Stimulated activated CD4-positive, alpha-beta T cell treated with anti-CD3 and anti-CD28 coated beads, TNF-alpha, amount 100 ng/mL, for 24 hours (primary cell): ENCODE measurements at places on chromosomes 13 and 19.

- no peak for DNase-seq
Observed at GRCh38 chr13:78700121-78700910, 41.4 kb upstream of the OBI1 start.

DNA sequence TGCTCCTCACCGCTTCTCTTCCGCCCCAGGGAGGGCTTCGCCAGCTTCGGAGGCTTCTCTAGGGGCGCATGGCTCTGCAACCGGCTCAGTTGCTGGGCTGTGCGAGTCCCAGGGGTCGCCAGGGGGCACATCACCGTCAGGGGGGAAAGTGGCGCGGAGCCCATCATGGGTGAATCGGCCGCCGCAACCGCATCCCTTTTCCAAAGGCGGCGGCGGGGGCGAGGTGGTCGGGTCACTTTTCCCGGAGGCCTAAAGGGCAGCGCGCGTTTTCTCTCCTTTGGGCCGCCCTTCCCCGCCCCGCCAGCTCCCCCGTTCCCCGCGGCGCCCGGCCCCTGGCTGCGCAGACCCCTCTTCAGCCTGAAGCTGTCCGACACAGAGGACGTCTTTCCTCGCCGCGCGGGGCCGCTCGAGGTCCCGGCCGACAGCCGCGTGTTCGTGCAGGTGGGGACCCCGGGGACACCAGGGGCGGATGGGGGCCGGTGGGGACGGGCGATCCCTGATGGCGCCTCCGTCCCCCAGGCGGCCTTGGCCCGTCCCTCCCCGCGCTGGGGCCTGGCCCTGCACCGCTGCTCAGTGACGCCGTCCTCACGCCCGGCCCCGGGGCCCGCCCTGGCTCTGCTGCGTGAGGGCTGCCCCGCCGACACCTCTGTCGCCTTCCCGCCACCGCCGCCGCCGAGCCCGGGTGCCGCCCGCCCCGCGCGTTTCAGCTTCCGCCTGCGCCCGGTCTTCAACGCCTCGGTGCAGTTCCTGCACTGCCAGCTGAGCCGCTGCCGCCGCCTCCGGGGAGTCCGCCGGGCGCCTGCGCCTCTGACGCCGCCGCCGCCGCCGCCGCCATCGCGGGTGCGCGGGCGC, 1.7 kb downstream of the TGFBR3L start:
- DNase-seq = peak; percentile 31

GRCh38 chr19:55208880-55209692, at the start of gene PTPRH:
PTPRH (minus strand) TSS chr19:55209501; CDS start chr19:55209433, 68 bp downstream.
- DNase-seq = no peak

DNA sequence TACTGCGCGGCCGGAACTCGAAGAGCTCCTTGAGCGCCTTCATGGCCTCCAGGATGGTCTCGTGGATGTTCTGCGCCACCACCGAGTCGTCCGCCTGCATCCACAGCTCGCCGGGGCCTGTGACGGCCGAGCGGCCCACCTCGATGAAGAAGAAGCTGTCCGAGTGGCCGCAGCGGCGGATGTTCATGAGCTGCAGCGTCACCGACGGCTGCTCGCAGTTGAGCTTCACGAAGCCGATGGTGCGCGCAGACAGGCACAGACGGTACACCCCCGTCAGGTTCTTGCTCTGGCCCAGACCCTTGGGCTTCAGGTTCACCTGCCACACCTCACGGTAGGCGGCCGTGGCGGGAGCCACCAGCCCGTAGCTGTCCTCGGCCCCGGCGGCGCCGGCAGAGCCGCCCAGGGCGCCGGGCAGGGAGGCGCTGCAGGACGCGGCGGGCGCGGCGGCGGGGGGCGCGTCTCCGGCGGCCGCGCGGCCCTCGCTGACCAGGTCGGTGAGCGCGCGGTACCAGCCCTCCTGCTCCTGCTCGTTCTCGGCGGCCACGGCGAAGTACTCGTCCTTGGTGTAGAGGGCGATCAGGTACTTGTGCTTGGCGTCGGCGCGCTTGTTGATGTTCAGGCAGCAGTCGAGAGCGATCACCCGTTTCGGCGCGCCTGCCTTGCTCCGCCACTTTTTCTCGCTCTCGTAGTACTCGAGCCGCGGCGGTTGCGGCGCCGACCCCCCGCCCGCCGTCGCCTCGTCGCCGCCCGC, 1.1 kb downstream of the IRS2 start:
- DNase-seq = peak; percentile 35

DNA sequence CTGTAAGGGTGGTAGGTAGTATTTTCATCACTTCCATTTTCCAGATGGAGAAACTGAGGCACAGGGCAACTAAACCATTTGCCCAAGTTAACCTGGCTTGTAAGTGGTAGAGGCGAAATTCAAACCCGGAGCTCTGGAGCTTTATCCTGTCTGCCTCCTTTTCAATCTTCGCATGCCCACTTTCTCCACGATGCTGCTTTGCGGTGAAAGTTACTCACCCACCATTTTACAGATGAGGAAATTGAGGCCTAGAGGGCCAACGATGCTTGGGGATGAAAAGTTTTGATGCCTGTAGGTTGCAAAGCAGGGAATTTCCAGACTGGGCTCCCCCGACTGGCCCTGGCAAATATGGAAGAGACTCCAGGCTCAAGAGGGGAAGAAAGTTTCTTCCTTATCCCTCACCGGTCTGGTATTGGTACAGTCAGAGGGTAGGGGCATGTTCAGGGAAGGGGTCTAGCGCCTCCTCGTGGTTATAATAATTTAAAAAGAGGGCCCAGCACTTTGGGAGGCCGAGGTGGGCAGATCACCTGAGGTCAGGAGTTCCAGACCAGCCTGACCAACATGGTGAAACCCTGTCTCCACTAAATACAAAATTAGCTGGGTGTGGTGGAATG, 1.9 kb upstream of the SH2D3A start:
- no peak for DNase-seq

DNA sequence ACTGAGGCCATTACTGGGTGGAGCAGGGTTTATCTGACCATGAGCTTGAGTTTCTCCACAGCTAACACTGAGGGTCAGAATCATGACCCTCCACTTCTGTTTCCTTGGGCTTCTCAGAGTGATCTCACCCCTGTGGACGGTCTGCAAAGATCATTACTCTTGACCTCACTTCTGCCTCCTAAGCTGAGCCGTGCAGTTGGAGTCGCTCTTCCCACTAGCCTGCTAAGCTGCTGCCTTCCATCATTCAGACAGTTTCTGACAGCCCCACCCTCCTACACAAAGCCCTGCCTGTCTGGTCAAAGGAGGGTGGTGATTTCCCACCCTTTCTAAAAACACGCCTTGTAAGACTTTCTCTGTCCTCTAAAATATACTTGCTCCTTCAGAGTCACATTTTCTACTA, 9.3 kb upstream of the FRY start:
- DNase-seq = no peak

GRCh38 chr19:38044267-38045111, 137.5 kb downstream of the SIPA1L3 start:
- DNase-seq = no peak

DNA sequence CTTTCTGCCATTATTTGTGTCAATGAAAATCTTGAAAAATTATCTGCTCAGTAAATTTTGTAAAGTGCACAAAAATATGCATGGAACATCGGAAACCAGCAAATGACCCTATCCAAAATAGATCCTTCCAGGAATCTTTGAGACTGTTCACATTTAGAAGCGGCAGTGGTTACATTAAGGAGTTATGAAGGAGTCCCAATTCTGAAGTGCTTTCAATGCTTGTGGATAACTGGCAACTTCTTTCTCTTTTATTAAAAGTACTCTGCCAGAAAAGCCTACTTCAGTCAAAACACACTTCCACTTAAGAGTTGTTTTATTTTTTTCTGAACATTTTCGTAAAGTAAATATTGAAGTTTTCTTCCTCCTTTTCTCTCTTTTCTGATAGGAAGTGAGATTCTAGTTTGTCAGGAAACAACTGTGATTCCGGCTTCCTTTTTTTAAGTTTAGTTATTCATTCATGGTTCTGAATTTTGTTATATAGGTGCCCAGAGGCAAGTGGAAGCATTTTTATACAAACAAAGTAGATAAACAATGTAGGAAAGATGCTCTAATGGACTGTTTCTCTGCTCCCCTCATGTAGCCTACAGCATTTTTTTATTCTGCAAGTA, 83.5 kb downstream of the PCDH9 start:
- DNase-seq = no peak
